Stimulated activated CD8-positive, alpha-beta memory T cell treated with anti-CD3 and anti-CD28 coated beads, Interleukin-15, amount 100 ng/mL, for 24 hours (primary cell): ENCODE measurements at places on chromosomes 12 and 14.

DNA sequence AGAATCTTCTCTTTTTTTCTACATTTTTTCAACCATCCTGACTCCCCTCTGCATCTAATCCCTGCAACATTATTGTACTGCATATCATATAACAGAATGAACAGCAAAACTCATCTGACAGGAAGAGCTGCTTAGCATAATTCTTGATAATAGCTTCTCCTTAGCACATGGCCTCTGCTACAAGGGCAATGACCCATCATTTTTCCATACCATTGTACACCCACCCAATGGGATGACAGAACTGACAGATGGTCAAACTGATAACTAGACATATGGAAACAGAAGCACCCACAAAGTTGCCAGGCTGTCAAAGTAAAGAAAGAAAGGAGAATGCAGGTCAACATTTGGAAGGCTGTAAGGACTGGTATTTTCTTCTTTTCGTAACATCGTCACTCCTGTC lies 390.4 kb upstream of the USP15 start:
- DNase-seq, result no peak

- no peak for DNase-seq
Observed at GRCh38 chr14:21735639-21736307, 62.2 kb upstream of the OR4E1 start.

DNA sequence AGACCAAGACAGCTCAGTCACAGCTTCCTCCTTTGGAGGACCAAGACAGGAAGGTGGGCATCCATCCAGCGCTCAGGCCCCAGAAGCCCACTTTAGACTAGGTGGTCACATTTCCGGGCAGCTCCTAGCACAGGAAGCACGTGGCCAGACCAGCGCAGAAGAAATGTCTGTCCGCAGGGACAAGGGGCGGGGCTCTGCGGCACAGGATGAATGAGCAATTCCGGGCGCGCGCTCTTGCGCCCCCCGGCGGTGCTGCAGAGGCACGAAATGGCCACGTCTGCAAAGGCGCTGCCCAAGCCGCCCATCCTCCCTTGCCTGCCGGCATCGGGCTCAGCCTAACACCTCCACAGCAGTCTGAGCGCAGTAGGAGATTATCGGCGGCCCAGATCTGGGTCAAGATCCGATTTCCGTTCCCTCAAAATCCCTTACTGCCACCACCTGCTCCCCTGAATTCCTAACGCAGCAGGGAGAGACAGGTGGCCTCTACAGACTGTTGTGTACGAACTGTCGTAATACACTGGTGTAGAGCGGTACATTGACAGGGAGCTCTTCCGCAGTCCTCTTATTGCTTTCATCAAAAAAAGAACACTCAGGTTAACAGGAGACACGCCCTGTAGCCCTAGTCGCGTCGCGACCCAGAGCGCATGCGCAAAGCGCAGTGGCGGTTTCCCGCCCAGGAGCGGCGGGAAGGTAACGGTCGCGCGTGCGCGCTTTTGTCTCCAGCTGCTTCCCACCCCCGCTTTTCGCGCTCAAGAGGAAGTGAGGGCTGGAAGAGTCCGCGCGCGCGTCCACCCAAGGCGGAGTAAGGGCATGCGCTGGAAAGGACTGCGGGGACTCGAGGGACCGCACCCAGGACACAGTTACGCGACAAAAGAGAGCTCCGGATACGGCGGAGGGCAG lies 794 bp downstream of the TUBA1B start:
- DNase-seq, result peak; percentile 83

DNA sequence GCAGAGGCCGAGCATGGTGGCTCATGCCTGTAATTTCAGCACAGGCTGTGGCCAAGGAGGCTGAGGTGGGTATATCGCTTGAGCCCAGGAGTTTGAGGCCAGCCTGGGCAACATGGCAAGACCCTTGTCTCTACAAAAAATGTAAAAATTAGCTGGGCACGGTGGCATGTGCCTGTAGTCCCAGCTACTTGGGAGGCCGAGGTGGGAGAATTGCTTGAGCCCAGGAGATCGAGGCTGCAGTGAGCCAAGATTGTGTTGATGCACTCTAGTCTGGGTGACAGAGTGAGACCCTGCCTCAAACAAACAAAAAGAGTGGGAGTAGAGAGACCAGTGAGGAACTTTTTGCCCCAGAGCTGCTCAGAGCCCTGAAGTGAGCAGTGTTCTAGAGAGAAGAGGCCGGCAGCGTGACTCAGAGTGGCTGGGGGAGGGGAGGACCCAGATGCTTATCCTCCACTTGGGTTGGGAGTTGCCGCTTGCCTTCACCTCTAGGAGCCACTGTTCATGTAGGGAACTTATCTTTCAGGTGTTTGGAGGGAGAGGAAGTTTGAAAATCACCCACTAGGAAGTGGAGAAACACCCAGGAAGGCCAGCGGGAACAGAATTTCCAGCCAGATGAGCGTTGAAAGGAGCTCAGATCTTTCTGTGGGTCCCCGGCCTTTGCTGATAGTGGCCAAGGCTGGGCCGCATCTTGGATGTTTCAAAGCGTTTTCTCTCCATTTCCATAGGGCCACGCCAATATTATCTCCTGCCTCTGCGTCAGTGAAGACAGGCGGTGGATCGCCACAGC lies 15.3 kb downstream of the CFAP251 start:
- no peak for DNase-seq

DNA sequence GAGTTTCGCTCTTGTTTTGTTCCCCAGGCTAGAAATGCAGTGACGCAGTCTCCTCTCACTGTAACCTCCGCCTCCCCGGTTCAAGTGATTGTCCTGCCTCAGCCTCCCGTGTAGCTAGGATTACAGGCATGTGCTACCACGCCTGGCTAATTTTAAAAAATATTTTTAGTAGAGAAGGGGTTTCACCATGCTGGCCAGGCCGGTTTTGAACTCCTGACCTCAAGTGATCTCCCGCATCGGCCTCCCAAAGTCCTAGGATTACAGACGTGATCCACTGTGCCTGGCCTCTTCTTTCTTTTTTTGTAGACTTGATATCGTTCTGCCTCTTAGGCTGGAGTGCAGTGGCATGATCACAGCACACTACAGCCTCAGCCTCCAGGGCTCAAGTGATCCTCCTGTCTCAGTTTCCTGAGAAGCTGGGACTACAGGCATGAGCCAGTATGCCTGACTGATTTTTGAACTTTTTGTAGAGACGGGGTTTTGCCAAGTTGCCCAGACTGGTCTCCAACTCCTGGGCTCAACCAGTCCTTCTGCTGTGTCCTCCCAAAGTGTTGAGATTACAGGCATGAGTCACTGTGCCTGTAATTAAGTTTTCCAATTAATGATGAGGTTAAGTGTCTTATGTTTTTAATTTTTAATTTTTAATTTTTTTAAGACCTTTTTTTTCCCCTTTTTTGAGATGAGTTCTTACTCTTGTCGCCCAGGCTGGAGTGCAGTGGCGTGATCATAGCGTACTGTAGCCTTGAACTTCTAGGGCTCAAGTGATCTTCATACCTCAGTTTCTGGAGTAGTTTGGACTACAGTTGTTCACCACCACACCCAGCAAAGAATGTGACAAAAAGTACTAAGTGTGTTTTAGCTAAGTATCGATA lies 10.2 kb downstream of the RCOR1 start:
- DNase-seq, result no peak

- no peak for DNase-seq
Observed at GRCh38 chr14:31270196-31270772, 62.7 kb upstream of the HECTD1 start.

DNA sequence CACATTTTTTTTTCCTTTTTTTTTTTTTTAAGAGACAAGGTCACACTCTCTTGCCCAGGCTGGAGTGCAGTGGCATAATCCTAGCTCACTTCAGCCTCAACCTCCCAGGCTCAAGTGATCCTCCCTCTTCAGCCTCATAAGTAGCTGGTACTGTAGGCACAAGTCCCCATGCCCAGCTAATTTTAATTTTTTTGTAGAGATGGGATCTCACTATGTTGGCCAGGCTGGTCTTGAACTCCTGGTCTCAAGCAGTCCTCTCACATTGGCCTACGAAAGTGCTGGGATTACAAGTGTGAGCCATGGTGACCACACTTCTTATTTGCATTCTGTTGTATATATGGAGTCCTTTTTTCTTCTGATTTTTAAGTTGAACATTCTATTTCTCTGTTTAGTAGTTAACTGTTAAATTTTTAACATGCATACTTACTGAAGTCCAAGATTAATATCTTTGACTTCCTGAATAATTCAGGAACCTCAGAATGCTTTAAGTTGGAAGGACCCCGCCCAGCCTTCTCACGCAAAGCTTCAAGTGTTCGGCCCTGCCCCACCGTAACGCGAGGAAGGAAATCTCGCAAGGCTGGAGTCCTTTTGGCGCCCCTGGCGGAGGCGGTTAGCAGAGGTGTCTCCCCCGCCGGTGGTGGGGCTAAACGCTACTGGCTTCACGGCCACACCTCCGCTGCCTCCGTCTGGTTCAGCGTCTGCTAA lies 21.6 kb downstream of the SPATS2 start:
- DNase-seq, result peak; percentile 19

- no peak for DNase-seq
Observed at GRCh38 chr14:104284107-104284592, 145.8 kb downstream of the KIF26A start.

DNA sequence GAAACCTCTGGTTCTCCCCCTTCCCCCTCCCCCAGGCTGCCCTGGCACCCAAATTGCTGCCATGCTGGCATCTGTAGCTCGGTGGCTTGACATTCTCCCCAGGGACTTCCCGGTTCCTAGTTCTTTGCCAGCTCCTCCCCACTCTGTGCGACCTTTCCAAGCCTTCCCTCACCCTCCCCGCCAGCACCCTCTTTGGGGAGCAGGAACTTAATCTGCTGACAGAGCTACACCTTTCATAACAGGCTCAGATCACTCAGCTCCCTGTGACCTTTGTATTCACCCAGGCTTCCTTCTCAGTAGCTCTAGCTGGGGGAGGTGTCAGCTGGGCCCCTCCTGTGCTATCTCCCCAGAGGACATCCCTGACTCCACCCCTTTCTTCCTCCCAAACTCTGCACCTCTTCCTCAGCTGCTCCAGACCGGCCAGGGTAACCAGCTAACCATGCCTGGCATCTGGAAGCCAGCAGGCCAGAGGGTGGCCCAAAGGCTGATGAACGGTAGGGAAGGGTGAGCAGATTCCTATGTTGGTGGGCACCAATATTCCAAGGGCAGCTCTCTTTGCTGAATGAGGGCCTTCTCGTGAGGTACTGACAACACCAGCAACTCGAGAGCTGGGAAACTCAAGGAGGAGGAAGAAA lies 1.8 kb upstream of the COX14 start:
- no peak for DNase-seq

DNA sequence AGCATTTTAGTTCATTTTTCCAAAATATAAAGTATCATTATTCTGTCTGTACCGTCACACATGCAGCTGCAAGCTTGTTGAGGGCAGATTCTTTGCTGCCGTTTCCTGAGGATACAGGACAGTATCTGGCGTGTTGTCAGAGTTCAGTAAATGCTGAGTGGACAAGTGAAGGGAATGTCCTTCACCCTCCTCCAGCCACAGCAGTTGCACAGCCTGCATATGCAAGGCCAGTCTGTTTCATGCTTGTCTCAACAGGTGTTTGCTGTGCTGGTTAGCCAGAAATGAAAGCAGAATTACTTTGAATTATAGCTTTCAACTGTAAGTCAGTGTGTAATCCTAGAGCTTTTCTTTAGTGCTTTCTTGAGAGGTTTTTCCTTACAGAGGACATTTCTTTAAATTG lies 36.5 kb downstream of the TDP1 start:
- DNase-seq, result no peak

DNA sequence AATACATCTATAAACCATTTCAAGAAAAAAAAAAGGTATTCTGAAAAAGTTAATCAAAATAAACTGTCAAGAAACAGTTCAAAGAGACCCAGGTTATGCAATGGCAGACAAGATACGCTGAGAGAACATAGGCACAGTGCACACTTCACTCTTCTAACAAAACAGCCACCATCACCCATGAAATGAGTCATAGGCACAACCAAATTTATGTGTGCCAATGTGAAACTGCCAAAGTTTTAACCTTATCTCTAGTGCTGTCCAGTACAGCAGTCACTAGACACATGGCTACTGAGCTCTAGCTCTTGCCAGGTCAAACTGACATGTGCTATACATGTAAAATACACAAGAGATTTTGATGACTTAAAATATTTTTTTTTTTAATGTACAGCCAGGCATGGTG lies 1.4 kb downstream of the CEP128 start:
- no peak for DNase-seq

DNA sequence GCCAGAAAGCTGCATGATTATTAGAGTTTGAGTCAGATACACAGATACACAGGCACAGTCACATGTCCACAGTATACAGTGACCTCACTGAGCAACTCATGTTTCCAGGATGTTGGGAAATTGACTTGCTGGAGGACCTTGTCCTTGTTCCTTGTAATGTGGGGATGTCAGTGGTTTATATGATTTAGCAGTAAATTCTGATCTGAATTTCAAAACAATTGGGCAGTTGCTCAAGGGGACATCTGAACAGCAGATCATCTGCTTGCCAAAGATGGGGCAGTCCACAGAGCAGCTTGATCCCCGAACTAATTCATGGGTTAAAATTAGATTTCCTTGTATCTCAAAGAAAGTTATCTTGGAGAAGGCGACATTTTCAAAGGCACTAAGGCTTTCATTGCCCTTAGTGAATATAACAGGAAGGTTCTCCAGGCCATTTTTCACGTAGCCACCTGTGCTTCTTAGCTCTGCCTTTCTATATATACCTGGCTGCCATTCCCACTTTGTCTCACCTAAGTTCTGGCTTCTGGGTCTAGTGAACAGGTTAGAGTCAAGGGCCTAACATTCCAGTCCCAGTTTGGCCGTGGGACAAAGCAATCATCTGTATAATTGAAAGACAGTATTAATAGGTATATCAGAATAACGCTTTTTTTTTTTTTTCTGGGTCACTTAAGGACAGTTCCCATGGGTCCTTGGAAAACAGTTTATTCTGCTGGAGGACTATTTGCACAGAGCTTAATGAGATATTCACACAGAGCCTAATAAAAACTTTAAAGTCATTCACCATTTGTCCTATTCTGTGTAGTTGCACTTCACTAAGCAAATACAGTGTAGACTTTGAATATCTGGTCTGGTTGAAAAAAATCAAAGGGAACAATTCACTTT lies 64.9 kb upstream of the STRN3 start:
- no peak for DNase-seq

DNA sequence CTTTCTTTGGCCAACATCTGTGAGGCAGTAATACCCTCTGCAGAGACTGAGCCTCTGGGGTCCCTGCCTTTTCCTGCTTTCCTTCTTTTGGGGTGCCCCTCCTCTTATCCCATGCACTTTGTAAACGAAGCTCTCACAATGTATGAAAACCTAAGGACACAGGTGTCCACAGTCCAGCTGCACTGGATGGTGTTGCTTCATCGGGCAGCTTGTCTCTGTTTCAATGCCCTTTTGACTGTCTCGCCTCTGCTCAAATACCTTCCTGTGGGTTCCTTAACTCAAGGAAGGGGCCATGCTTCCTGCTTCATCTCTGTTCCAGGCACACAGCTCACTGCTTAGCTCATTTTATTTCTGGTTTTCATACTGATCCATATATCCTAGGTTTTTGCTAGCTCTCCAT lies 6.4 kb downstream of the C1RL start:
- no peak for DNase-seq

GRCh38 chr12:75662511-75663159 lies 151.2 kb upstream of the KRR1 start:
- DNase-seq, result no peak
